Esophagus muscularis mucosa (tissue), 4 donors: ENCODE measurements at places on chromosomes 12 and 14. TPM values are rescaled to one million over a fixed set of nuclear protein-coding genes. Genes with fewer than 3 reads are reported as not detected.

- no peak for DNase-seq
- no peaks in the 10 kb centered on the region for H3K36me3 ChIP-seq
- H3K4me3 ChIP-seq: no peak overlapping the region
- no peak overlapping the region for H3K27ac ChIP-seq
- H3K27me3 ChIP-seq: no peaks in the 10 kb centered on the region
- no peaks in the 10 kb centered on the region for H3K4me1 ChIP-seq
These were observed 297.5 kb downstream of the RPAP3 start for GRCh38 chr12:47408171-47408871.

DNA sequence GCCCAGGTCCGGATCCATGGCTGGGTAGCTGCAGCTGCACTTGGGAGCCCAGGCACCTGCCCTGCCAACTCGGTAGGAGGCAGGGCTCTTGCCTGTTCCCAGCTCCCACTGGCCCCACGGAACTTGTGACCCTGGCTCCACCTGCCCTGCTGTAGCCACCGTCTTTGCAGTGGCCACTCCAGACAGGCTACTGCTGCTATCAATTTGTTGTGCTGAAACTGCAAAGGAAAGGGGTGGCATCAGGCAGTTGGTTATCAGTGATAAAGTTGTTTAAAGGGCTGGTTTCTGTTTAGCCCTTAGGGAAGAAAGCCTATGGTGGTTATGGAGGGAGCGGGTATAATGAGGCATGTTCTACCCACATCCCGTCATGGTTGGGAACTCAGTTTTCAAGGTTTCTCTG lies 32.1 kb upstream of the ARID2 start:
- H3K27me3 ChIP-seq: no peaks in the 10 kb centered on the region
- no peak for DNase-seq
- no peak overlapping the region for H3K27ac ChIP-seq
- no peaks in the 10 kb centered on the region for H3K36me3 ChIP-seq
- no peaks in the 10 kb centered on the region for H3K4me1 ChIP-seq

GRCh38 chr12:1533602-1534304 lies 60.6 kb downstream of the FBXL14 start:
- H3K27ac ChIP-seq: no peak overlapping the region
- no peaks in the 10 kb centered on the region for H3K27me3 ChIP-seq
- H3K36me3 ChIP-seq: no peaks in the 10 kb centered on the region

DNA sequence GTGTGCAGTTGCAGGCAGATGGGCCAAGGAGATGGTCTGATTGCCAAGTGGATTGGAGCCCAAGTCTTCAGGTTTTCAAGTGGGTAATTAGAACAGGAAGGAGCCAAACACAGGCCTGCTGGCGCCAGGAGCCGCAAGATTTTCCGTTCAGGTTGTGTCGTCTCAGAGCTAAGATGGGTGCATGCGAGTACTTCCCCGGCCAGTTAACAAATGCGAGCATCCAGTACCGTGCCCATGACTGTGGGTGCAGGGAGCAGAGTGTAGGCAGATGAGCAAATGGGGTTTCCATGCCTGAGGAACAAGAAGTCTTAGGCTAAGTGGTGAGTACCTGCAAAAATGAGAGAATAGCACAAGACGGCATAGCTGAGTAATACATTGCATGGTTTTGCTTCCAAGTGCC lies 90.5 kb downstream of the CHST11 start:
- no peak overlapping the region for H3K27ac ChIP-seq
- no peaks in the 10 kb centered on the region for H3K36me3 ChIP-seq
- no peak for DNase-seq
- H3K27me3 ChIP-seq: no peaks in the 10 kb centered on the region
- no peaks in the 10 kb centered on the region for H3K4me1 ChIP-seq

- peak overlapping the region; percentile 100 for H3K27ac ChIP-seq
- H3K4me3 ChIP-seq: peak overlapping the region; percentile 85
- H3K27me3 ChIP-seq: no peaks in the 10 kb centered on the region
- DNase-seq: no peak
- peaks cover 70% of the 10 kb centered on the region for H3K4me1 ChIP-seq
These were observed 1.5 kb downstream of the IRF2BPL start for GRCh38 chr14:77026930-77027537.

DNA sequence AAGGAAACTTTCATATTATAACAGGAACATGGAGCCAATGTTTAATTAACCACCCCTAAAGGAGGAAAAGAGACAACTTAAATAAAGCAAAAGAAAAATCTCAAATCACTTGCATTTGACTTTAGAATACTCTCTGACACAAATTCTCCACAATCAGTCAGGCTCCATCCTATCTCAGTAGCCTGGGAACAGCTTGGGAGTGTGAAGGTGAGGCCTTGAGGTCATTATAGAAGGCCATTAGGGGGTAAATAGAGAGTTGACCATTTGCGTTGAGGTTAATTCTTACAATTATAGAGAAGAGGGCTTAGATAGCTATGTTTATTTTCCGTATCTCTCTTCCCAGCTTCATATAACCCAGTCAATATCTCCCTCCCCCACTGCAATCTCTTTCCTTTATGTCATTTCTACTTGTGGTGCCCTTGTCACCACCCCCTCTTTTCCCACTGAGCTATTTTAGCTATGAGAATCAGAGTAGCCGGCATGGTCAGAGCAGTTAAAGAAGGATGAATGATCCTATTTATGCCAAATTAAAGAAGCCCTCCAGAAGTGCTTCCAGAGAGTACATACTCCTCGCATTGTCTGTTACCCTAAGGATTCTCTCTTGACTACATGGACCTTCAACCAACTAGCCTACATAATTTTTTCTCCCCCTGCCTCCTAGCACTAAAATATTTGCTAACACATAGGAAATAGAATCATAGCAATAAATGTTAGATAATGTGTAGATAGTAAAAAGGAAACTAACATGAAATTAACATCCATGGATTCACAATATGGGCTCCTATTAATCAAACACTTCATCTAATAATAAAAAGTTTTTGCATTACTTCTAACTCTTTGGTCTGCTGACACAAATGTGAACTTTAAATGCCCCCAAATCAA lies 135.2 kb upstream of the KRR1 start:
- H3K27me3 ChIP-seq: no peaks in the 10 kb centered on the region
- no peak overlapping the region for H3K4me3 ChIP-seq
- no peak overlapping the region for H3K27ac ChIP-seq
- H3K4me1 ChIP-seq: no peaks in the 10 kb centered on the region
- no peaks in the 10 kb centered on the region for H3K36me3 ChIP-seq
- no peak for DNase-seq

DNA sequence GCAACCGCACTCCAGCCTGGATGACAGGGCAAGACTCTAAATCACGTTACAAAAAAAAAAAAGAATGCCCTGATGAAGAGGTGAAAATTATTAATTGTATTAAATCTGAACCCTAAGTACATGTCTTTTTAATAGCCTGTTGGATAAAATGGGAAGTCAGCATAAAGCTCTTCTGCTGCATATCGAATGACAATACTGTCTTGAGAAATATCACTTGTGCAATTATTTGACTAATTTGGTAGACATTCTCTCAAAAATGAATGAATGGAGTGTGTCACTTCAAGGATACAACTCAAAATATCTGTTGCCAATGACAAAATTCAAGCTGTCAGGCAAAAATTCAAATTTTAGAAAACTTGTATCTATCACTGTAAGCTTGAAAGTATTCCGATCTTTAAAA lies 38.9 kb downstream of the DNAI7 start:
- no peaks in the 10 kb centered on the region for H3K27me3 ChIP-seq
- no peaks in the 10 kb centered on the region for H3K36me3 ChIP-seq
- DNase-seq: no peak
- H3K4me1 ChIP-seq: peaks cover 6% of the 10 kb centered on the region
- H3K4me3 ChIP-seq: no peak overlapping the region

DNA sequence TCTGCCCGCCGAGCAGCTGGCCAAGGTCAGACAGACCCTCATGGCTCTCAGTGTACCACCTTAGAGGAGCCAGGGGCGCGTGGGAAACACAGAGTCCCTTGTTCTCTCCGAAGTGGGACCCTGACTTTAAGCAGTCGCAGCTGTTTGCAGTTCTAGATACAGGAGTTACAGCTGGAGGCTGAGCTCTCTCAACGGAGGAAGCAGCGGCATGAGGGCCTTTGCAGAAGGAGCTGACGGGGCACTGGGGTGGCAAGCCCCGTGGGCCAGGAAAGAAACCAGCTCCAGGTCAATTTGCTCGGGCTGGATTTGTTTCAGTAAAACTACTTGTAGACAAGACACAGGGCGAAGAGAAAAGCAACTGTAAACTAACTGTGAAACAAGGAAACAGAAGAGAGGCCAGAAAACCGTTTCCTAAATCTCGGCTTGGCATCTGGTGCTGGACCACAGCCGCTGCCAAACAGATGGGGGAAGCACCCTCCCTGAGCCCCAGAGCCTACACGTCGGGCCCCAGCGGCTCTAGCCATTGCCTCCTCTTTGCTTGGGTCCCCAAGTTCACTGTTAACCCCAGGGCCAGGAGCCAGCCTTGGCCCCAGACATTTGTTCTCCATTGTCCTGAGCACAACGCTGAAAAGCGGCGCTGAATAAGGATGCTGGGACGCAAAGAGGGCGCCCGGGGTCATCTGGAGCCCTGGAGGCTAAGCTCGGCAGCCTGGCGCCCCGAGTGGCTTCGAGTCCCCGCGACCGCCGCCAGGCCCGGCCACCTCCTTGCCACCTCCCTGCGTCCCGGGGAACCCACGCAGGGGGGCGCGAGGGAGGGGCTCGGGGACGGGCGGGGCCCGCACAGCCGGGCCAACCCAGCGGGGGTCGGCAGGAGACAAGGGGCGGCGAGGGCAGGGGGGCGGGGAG lies 914 bp upstream of the PACS2 start:
- DNase-seq: no peak
- H3K4me1 ChIP-seq: peaks cover 43% of the 10 kb centered on the region
- H3K27me3 ChIP-seq: no peaks in the 10 kb centered on the region

- H3K4me1 ChIP-seq: peaks cover 24% of the 10 kb centered on the region
- no peak overlapping the region for H3K4me3 ChIP-seq
- DNase-seq: no peak
- no peak overlapping the region for H3K27ac ChIP-seq
- H3K27me3 ChIP-seq: no peaks in the 10 kb centered on the region
These were observed 13.5 kb downstream of the PSMA6 start for GRCh38 chr14:35305633-35306032.

The PAX9 gene
- total RNA-seq: 0.57 TPM

The NT5DC3 gene
- total RNA-seq: 275 TPM

The OR4K17 gene
- total RNA-seq: not detected
